Stimulated activated CD8-positive, alpha-beta memory T cell treated with anti-CD3 and anti-CD28 coated beads, Interleukin-7, amount 100 ng/mL, for 1 hour (primary cell): ENCODE measurements at places on chromosomes 4 and X.

DNA sequence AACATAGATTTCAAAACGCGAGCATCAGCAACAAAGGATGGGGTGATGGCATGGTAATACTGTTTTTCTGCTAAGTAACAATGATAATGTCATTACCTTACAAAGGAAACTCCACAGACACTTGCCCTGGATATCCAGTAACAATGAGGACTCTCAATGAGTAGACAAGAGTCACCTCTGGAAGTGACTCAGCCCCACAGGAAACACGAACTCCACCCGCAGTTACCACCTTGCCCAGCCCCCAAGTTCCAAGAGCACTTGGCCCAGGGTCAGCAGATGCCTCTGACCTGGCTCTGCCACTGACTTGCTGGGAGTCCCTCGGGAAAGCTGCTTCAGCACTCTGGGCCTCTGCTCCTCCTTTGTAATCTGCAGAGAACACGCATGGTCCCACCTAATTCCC, 110.3 kb upstream of the MAP3K15 start:
- no peak for DNase-seq

DNA sequence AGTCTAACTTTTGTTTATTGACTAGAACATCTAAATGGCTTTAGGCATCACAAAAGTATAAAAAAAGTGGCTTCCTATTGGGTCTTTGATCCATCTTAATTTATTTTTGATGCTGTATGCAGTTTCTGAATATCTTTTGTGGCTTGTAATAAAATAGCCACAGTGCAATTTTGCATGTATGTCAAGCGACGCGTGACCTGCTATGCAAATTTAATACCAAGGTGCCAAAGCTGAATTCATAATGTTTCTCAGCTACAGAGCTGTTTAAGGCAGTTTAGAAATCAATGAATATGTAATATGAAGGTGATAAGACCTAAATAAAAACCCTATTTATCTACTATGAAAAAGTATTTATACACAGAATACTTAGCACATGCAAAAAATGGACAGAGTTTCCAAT, 197.8 kb downstream of the AFF2 start:
- DNase-seq, result no peak

DNA sequence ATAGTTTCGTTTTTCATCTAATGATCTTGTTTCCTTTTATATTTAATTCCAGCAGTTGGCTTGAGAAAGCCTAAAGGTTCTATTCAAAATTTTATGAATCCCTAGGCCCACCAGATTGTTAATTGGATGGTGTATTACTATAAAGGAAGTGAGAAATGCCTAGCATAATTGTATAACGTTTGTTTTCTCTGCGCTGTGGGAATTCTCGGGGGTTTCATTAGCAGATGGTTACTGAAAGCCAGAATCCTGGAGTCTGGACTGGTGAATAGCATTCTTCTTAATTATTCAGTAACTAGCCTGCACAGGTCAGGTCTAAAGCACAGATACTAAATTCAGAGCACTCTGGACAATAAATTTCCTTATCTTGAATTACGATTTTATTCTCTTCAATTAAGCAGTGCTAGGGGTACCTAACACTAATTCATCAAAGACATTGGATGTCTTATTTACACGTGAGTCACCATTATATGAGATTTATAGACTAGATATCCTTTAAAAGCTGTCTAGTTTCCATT, 459.4 kb downstream of the DTHD1 start:
- DNase-seq, result no peak

DNA sequence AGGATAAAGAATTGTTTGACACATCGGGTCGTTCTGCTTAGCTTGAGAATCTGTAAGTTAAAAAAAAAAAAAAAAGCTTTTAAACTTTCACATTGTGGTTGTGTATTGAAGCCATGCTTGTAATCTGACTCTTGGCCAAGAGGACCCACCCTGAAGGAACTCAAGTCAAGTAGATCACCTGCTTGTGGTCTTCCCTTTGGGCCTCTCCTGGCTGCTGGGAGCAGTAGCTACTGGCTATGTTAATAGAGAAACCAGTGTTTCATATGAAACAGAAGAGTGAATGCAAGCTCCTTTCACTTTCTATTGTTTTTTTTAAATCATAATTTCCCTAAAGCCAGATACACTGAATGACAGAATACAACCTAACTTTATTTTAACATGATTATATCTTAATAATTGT, 402.4 kb upstream of the NDST4 start:
- no peak for DNase-seq

DNA sequence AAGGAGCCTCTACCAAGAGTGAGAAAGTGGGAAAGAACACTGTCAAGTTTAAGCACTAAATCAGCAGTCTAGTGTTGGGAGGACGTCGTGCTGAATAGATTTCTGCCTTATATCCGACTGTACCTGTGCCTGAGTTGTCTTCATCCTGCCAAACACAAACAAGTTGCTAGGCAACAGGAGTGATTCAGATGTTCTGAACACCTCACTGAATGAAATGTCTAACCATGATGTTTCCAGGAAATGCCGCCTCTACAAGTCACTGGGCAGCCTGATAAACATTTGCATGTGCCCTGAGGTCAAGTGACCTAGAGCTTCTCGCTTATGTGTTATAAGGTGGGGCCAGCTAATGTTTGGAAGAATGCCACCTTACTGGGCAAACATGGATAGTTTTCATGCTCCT, 37.9 kb downstream of the SGMS2 start:
- no peak for DNase-seq

DNA sequence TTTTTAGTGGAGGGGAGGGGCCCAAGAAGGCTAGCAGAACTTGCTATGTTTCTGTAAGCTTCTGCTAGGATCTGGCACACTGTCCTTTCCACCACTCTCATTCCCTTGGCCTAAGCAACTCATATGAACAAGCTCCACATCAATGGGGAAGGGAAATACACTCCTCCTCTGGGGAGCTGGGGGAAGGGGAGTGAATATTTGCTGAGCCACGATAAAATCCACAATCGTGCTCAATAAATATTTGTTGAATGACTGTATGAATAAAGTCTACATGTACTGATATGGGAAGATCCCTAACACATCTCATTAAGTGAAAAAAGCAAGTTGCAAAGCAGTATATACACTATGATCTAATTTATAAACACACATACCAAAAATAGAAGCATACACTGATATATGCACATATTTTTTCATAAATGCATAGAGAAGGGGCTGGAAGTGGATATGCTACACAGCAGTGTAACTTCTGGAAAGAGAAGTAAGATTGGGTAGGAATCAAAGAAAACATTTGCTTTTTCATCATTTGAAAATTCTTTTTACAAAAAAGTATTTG, 95.8 kb upstream of the EFHC2 start:
- no peak for DNase-seq

DNA sequence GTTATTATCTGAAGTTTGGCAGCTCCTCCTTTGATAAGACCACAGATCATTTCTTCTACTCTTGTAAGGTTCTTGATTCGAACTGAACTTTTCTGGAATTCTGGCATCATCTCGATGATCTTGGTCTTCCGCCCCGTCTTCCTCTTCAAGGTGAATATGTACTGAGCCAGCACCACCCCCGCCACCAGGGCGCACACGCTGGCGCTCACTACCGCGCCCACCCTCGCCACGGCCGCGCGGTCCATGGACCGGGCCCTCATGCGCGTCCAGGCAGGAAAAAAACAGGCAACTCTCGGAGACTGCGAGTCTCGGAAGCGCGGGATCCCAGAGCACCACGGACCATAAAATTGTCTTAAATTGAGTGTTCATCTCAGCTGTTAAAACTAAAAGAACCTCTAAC, 458.4 kb upstream of the NDST3 start:
- DNase-seq, result no peak

DNA sequence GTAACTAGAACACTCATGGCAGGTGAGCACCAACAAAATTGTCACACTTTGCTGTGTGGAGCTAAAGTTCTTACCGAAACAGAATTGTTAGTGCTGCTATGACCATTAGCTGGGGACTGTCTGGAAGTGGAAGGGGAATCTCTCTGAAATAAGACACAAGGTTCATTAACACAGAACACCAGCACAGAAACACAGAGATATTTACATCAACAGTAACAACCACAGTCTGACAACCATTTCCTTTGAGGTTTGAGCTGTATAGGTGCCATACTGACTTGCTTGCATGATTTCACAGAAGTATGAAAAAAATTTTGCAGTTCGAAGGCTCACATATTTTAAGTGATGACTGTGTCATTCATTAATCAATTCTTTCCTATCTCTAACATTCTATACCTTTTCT, 109.8 kb downstream of the NYX start:
- no peak for DNase-seq

DNA sequence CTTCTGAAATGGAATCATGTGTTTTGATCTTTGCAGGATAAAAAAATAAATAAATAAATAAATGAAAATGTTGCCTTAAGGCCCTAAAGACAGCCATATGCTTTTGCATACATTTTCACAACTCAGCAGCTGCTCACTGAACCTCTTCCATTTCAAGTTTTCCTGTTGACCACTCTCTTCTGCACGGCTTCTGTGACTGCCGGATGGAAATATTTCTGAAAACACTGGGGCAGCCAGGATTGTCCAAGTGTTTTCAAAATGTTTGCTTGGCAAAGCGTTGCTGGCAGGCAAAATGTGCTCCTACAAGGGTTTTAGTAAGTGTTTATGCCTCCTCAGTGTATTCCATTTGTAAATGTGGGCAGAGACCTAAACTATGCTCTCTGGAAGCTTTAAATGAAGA, 208.1 kb upstream of the IL1RAPL1 start:
- DNase-seq, result no peak

- DNase-seq, result no peak
These were observed 145.7 kb downstream of the RAPGEF2 start for GRCh38 chr4:159248384-159249178.

- no peak for DNase-seq
These were observed 135.7 kb upstream of the SCML1 start for GRCh38 chrX:17601441-17602200.

DNA sequence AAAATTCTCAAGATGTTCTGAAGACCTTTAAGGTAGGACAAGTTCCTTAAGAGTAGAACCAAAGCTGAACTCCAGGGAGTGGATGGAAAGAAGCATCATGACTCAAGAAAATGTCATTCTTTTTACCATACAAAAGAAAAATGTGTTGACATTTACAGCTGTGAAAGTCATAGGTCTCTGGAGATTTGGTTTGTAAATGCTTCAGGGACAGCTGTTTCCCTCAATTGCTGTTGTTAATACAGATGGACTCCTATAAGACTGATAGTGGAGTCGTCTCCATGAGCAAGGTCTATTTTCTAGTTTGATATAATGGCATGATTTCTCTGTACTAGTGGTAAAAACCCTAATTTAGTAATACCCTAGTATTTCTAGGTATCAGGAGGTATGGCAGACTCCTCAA, 101.7 kb downstream of the PHOX2B start:
- DNase-seq, result no peak

DNA sequence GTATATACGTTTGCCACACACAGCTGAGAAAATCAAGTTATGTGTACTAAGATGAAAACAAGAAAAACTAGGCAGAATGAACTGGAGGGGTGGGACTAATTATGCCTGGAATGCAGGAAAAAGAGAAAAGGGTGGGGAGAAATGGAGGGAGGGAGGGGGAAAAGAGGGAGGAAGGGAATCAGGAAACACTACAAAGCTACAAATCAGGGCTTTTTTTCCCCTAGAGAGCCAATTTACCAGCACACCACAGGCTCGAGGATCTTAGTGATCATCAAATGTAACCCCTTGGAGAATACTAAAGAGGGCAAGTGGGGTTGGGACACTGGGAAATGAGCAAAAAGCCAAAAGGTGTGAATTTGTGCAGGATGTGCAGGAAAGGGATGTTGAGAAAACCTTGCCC, 451.9 kb downstream of the SMARCA1 start:
- DNase-seq, result no peak

DNA sequence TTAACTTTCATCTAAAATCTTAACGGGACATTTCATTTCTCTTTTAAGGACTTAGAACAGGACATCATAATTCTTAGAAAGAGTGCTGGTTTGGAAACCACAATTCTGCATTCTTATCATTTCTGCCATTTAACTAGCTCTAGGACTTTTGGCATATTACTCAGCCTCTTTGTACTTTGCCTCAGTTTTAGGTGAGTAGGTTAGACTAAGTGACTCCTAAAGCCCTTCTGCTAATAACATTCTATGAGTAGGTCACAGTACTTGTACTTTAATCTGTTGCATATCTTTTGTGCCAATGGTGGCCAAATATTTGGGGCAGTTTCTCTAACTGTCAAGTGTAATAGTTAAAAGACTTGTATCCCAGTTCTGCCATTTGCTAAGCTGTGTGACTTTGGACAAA, 115.4 kb upstream of the NUDT6 start:
- no peak for DNase-seq

- DNase-seq, result no peak
These were observed 95.7 kb upstream of the IL15 start for GRCh38 chr4:141540643-141541042.

DNA sequence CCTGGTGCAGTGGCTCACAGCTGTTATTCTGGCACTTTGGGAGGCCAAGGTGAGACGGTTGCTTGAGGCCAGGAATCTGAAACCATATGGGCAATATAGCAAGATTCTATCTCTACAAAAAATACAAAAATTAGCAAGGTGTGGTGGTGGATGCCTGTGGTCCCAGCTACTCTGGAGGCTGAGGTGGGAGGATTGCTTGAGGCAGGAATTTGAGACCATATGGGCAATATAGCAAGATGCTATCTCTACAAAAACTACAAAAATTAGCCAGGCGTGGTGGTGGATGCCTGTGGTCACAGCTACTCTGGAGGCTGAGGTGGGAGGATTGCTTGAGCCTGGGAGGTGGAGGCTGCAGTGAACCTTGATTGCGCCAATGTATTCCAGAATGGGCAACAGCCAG, 2.3 kb downstream of the ADGRG4 start:
- DNase-seq, result no peak

- DNase-seq, result no peak
These were observed 28.3 kb downstream of the AREG start for GRCh38 chr4:74473155-74473811.

DNA sequence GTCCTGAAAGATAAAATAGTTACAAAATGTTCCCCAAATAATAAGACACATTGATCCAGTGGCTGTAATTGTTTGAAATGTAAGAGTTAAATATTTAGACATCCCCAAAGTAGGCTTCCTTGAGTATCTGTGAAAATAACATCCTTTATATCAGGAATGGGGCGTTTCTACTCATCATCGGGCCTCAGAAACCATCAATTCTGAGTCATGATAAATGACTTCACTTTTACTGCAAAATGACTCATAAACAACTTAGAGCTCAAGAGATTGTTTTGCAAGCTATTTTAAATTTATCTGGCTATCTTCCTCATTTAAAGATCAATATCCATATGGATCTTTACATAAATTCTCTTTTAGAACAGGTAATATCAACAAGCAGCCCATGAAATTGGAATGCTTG, 369.4 kb upstream of the CNKSR2 start:
- no peak for DNase-seq

- no peak for DNase-seq
These were observed 51.2 kb upstream of the TLR3 start for GRCh38 chr4:186017801-186018200.

DNA sequence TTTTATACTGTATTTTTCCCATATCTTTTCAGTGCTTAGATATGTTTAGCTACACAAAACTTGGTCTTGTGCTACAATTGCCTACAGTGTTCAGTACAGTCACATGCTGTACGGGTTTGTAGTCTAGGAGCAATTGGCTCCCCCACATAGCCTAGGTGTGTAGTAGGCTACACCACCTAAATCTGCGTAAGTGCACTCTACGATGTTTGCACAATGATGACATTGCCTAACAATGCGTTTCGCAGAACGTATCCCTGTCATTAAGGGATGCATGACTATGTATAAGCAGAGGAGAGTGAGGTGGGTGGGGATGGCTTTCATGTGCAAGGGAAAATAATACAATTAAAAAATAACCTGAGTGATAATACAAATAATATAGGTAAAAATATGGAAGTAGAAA, 131.4 kb downstream of the GBA3 start:
- no peak for DNase-seq
